ENCODE measurements at places on chromosomes 5 and 9. TPM values are rescaled to one million over a fixed set of nuclear protein-coding genes. Genes with fewer than 3 reads are reported as not detected.

- H3K4me3 ChIP-seq: no peak overlapping the region
- no peaks in the 10 kb centered on the region for H3K4me1 ChIP-seq
- peaks cover 4% of the 10 kb centered on the region for H3K27me3 ChIP-seq
These were observed 159.7 kb upstream of the VLDLR start for GRCh38 chr9:2461892-2462291.

DNA sequence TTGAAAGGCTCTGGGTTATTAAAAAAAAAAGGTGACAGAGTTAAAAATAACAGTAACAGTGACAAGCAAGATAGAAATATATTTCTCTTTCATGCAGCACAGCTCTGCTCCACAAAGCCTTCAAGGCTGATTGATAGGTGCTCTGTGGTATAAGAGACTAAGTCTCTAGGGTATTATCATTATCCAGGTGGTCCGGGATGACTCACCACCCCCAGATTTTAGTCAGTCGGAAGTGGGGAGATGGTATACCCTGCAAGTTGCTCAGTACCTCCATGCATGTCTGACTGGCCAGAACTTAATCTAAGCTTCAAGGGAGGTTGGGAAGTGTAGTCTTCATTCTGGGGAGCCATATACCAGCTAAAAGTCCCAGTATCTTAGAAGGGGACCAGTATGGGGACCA, 76.1 kb downstream of the SLC1A3 start:
- no peak overlapping the region for H3K4me3 ChIP-seq
- no peaks in the 10 kb centered on the region for H3K27me3 ChIP-seq
- no peak for DNase-seq
- peaks cover 10% of the 10 kb centered on the region for H3K4me1 ChIP-seq
- no peaks in the 10 kb centered on the region for H3K36me3 ChIP-seq

RNF183 gene
- not detected for total RNA-seq

- H3K36me3 ChIP-seq: no peaks in the 10 kb centered on the region
- no peaks in the 10 kb centered on the region for H3K4me1 ChIP-seq
- no peak for DNase-seq
- H3K4me3 ChIP-seq: no peak overlapping the region
- no peaks in the 10 kb centered on the region for H3K27me3 ChIP-seq
These were observed 181.6 kb downstream of the TRIM36 start for GRCh38 chr5:114988096-114988495.

DNA sequence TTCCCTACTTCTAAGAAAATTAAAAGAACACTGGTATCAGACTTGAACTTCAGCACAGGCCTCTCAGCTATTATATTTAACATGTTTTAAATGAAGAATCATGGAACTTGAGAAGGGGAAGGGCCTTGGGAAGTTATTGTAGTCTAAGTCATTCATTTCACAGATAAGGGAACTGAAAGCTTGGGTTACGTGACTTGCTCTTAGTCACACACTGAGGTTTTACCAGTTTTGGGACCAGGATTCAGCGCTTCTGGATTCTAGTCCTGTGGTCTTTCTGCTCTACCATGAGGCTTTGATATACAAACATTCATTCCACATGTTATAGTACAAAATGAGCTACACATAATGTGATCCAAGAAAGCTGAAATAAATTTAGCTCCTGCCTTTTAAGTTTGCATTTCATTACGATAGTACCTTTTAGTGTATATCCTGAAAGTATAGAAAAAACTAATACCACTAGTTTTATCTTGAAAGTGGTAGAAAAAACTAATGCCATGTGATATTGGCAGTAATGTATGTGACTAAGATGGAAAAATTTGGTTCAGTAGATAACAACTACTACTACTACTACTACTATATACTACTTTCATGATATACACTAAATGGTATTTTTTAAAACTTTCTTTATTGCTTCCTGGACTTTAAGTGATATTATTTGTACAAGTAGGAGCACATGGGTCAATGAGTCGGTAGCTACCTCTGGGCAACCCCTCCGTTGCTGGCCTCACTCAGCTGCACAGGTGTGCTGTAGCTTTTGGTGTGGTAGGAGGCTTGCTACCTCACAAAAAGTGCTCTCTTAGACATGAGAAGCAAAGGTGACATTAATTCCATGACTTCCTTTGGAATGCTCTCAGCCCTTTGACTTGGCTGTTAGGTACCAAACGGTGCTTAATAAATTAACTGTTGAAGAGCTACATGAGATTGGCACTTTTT, 40.7 kb downstream of the F2RL2 start:
- H3K36me3 ChIP-seq: no peaks in the 10 kb centered on the region
- H3K27ac ChIP-seq: no peak overlapping the region
- no peaks in the 10 kb centered on the region for H3K27me3 ChIP-seq
- no peak overlapping the region for H3K4me3 ChIP-seq

GRCh38 chr5:113179156-113179555, 202.6 kb downstream of the DCP2 start:
- no peaks in the 10 kb centered on the region for H3K36me3 ChIP-seq
- no peak for DNase-seq
- H3K27me3 ChIP-seq: peaks cover 9% of the 10 kb centered on the region

FAM120AOS gene
- total RNA-seq: 39.0 TPM

DNA sequence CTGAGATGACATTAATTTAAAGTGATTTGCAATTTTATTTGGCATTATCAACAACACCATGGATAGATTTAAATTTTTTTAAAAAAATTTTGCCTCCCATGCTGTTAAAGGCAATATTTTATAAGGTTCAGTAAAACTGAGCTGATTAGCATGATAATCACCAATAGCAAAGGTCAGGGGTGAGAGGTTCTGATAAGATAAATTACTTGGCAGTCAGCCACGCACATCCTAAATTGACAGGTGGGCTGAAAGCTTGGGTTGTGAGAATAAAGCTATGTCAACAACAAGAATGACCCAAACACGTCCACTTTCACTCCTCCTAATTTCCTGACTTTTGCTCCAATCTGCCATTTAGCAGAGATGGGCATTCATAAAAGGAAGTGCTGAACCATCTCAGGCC, 127.1 kb downstream of the LHFPL2 start:
- H3K36me3 ChIP-seq: peaks cover 3% of the 10 kb centered on the region
- H3K27ac ChIP-seq: no peak overlapping the region
- DNase-seq: no peak
- H3K4me3 ChIP-seq: no peak overlapping the region
- no peaks in the 10 kb centered on the region for H3K27me3 ChIP-seq

DNA sequence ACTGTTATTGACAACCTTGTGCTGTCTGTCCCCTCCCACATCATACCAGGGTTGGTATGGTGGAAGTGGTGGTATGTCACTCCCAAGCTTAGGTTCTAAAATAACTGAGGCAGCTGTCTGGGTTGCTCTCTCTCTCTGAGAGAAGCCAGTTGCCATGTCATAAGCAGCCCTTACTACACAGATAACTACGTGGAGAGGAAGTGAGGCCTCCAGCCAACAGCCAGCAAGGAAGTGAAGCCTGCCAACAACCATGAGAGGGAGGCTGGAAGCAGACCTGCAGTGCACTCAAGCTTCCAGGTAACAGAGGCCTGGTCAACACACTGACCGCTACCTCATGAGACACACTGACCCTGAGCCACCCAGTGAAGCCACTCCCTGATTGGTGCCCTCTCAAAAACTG, 18.6 kb downstream of the CTNNAL1 start:
- H3K27me3 ChIP-seq: no peaks in the 10 kb centered on the region
- H3K27ac ChIP-seq: no peak overlapping the region
- no peaks in the 10 kb centered on the region for H3K4me1 ChIP-seq
- no peaks in the 10 kb centered on the region for H3K36me3 ChIP-seq
- no peak overlapping the region for H3K4me3 ChIP-seq

- H3K4me1 ChIP-seq: peaks cover 33% of the 10 kb centered on the region
- no peak overlapping the region for H3K4me3 ChIP-seq
- H3K27ac ChIP-seq: peak overlapping the region; percentile 46
- DNase-seq: no peak
- H3K36me3 ChIP-seq: no peaks in the 10 kb centered on the region
- H3K27me3 ChIP-seq: no peaks in the 10 kb centered on the region
These were observed 30.4 kb downstream of the DUSP1 start for GRCh38 chr5:172740428-172741205.

UIMC1 gene
- 75.8 TPM for total RNA-seq

- no peaks in the 10 kb centered on the region for H3K4me1 ChIP-seq
- H3K27ac ChIP-seq: no peak overlapping the region
- no peak overlapping the region for H3K4me3 ChIP-seq
- no peaks in the 10 kb centered on the region for H3K27me3 ChIP-seq
- H3K36me3 ChIP-seq: no peaks in the 10 kb centered on the region
These were observed 548.6 kb downstream of the KIF4B start for GRCh38 chr5:155562158-155562557.

- no peak for DNase-seq
- peaks cover 14% of the 10 kb centered on the region for H3K4me1 ChIP-seq
- H3K27me3 ChIP-seq: peaks cover 11% of the 10 kb centered on the region
- H3K4me3 ChIP-seq: no peak overlapping the region
- H3K27ac ChIP-seq: no peak overlapping the region
These were observed 304.8 kb upstream of the PANK3 start for GRCh38 chr5:168883991-168884390.

DNA sequence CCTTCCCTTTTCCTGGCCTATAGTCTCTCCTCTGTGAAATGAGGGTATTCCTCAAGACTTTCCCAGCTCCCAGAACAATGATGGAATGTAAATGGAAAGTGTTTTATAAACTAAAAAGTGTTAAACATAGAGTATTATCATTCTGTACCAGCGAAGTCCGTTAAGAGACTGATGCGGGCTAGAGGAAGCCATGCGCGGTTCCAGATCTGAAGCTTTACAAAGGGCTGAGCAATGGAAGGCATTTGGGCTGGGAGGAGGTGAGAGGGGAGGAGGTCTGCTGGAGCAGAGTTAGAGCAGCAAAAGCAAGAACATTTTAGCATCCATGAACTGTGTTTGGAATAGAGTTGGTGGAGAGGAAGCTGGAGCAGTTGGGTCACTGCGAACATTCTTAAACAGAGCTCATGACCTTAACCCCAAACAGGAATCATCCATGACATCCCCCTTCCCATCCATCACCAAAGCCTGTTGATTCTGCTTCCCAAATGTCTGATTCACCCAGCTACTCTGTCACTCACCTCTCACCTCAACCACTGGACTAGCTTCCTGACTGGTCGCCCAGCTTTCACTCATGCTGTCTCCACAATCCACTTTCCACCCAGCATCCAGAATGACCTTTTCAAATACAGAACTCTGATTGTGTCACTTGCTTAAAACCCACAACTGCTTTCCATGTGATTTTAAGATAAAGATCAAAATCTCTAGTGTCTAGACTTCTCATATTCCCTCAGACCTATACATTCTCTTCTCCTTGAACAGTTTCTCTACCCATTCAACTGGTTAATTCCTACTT, 37.1 kb downstream of the CDK5RAP2 start:
- H3K27ac ChIP-seq: no peak overlapping the region
- no peak overlapping the region for H3K4me3 ChIP-seq
- no peaks in the 10 kb centered on the region for H3K27me3 ChIP-seq
- peaks cover 90% of the 10 kb centered on the region for H3K36me3 ChIP-seq
- H3K4me1 ChIP-seq: no peaks in the 10 kb centered on the region

SLC35D2 gene
- 9.3 TPM for total RNA-seq

- H3K36me3 ChIP-seq: no peaks in the 10 kb centered on the region
- H3K4me1 ChIP-seq: no peaks in the 10 kb centered on the region
- no peak for DNase-seq
- H3K27me3 ChIP-seq: peaks cover 20% of the 10 kb centered on the region
These were observed 478.2 kb upstream of the TNC start for GRCh38 chr9:115596021-115596745.

DNA sequence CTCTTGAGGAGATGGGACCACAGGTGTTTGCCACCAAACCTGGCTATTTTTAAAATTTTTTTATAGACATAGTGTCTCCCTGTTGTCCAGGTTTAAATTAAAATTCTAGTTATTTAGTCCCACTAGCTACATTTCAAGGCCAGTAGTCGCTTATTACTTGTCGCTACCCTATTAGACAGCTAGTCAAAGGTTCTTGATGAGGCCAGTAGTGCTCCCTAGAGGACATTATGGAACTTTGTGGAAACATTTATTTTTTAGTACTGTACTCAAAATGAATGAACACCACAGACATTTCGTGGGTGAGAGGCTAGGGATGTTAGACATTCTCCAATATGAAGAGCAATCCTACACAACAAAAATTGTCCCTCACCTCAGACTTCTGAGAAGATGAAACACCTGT, 14.4 kb upstream of the GRXCR2 start:
- H3K4me3 ChIP-seq: no peak overlapping the region
- DNase-seq: no peak
- H3K4me1 ChIP-seq: no peaks in the 10 kb centered on the region
- no peak overlapping the region for H3K27ac ChIP-seq
- no peaks in the 10 kb centered on the region for H3K36me3 ChIP-seq
